Gastroesophageal sphincter (tissue), 4 donors: ENCODE measurements at places on chromosomes 2 and 18. TPM values are rescaled to one million over a fixed set of nuclear protein-coding genes. Genes with fewer than 3 reads are reported as not detected.

Gene GALNT14
- 0.15 TPM for total RNA-seq

Gene SCYGR4
- total RNA-seq = not detected

Gene SCG2
- total RNA-seq = 1.4 TPM

Gene CACNB4
- 2.2 TPM for total RNA-seq

Gene RAX
- not detected for total RNA-seq

Gene IL1RL2
- total RNA-seq = not detected

Gene G6PC2
- total RNA-seq = not detected

GRCh38 chr2:239832490-239833268 is 192.5 kb downstream of the NDUFA10 start:
- no peak for ATAC-seq

DNA sequence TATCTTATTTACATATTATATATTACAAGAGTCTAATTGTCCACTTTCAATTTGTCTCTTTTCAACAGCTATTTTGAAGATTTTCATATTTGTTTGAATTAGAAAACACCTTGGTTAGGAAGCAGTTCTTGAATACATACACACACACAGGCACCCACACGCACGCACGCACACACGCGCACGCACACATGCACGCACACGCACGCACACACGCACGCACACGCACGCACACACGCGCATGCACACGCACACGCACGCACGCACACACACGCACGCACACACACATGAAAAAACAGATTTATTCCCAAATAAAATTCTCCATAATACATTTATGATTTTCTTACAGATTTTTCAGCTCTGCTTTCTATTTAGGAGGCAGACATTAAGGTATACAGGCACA is 220.7 kb downstream of the NYAP2 start:
- no peak for ATAC-seq

GRCh38 chr2:204933735-204934374 is 388.6 kb downstream of the PARD3B start:
- no peak for ATAC-seq

DNA sequence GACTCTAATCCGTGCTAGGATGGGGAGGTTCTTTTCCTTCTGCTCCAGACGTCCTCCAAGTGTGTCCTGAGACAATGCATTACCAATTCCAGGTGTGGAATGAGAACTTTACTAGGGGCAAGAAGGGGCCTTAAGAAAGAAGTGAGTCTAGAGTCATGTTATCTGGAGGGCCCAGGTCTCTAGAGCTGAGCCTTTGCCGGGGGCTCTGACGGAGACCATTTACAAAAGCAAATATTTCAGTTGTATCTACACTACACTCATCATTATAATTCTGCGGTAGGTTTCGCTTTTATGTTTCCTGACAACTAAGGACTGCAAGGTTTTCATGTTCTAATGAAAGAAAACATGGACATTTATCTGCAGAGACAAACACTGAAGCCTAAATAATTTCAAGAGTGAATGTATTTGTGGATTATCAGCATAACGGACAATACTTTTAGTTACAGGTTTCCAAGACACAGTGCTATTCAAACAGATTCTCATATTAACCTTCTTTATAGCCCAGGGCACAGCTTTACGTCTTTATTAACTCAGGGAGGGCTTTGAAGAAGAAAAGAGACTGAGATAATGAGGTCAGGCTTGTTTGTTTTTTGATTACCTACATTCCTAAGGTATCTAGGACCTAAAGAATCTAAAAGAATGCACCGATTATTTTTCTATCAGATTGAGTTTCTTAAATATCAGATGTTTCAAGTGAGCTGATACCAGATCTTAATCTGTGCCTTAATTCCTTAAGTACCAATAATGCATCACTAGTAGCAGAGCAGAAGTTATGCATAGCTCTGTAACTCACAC is 15.0 kb upstream of the LAMA1 start:
- no peak for ATAC-seq

- ATAC-seq = no peak
Observed at GRCh38 chr2:159139216-159139933, 147.1 kb downstream of the WDSUB1 start.

DNA sequence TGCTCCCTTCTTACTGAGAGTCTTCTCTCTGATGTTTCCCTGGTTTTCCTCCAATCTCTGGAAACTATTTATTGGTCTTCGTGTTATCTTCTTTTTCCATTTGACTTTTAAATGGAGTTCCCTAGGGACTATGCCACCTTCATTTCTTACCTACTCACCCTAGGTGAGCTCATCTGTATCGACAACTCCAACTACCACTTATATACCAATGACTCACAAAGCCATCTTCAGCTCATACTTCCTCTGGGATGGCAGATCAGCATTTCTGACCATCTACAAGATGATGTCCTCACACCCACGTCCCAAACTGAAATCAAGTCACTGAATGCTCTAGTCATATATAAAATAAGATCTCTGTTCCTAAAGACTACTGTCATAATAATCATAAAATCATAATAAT is 40.6 kb downstream of the CFAP210 start:
- no peak for ATAC-seq

DNA sequence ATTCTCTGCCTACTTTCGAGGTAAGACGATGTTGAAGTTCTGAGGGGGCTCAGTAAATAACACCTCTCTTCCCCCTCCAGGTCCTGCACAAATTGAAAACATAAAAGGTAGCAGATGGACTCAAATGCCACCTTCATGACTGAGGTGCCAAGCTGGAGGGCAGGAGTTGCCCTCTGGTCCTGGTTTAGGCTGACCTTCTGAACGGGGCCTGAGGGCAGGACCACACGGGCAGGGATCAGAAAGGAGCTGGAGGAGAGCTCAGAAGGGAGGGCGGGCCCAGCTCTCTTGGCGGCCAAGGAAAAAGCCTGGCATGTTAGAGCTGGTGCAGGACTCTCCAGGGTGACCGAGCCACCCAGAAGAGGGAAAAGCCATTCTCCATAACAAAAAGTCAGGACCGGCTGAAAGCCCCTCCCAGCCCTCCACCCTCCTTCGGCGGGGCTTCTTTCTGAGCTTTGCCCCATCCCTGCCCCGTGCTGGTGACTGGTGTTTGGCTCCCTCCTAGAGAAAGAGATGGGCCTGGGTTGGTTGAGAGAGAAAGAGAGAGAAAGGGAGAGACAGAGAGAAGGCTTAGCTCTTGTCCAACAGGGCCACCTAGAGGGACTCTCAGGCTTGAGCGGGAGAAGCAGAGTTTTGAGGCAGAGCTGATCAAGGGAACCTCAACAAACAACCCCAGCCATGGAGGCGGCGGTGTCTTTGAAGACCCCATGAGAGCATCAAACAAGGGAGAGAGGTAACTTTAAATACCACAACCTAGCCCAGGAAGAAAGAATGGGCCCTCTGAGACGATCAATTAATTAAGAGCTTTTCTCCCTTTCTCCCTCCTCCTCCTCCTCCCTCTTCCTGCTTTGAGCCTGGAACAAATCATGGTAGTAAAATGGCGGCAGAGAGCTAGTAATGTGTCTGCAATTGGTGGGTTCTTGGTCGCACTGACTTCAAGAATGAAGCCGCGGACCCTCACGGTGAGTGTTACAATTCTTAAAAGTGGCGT is 50.8 kb downstream of the WIPF1 start:
- no peak for ATAC-seq

GRCh38 chr18:68623342-68623741 is 91.6 kb downstream of the TMX3 start:
- ATAC-seq = no peak

GRCh38 chr18:26546875-26547645 is 1.3 kb downstream of the KCTD1 start:
- no peak for ATAC-seq
